NCI-H2029 treated with DMSO at 0.1 percent for 48 hours (cell line): ENCODE measurements at places on chromosomes 5 and 9.
A peak's percentile ranks its signal among the peaks of the same experiment; 100 is the strongest.

DNA sequence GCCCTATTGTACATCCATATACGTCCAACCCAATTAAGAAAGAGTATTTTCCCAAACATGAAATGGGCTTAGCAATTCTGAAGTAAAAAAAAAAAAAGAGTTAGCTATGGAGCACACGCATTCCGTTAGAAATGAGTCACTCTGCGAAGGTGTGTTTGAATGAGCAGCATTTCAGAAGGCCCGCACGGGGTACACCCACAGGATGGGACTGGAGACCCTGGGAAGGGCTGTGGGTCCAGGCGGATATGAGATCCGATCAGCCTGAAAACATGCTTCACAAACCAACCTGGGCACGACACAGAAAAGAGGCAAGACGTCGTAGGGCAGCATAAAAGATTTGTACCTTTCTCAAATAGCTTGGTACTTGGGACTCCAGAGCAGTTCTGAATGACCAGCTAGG lies 173.9 kb upstream of the KLF9 start:
- DNase-seq: no peak

- peak; percentile 40 for DNase-seq
Measured at GRCh38 chr5:36152324-36153297, 700 bp downstream of the SKP2 start.

DNA sequence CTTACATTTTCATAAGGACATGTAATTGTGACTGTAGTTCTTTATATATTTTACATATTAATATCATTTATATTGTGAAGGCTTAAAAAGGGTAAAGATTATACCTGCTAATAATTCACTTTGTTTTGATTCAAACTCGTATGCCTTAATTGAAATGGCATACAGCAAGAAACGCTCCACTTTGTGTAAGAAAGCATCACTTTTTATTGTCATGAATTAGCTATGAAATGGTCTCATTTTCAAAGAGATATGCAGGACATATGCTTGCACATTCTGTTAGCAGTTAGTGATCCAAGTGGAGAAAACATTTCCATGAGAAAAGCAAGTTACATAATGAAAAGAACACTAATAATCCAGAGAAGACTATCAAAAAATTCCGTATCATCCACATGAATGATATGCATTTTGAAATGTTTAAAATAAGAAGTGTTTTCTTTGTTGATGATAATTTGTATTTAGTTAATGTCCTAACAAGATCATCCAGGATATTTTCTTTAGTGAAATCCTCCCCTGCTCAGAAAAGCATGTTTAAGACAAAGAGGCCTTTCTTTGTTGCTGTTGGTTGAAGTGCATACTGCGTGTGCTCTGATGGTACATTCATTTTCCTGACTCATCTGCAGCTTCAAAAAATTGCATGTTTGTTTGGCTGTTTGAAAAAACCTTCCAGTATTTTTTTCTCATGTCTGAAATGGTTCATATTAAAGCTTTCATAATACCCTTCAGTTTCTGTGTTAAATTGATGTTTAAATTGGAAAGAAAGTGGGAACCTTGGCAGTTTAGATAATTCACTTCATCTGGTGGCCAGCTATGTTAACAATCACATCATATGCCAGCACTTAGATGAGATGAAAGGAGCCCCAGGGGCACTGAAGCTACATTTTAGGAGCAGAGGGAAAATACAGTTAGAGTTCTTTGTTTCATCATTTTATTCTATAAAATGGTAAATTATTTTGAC lies 242.2 kb downstream of the CSNK1G3 start:
- DNase-seq: no peak

DNA sequence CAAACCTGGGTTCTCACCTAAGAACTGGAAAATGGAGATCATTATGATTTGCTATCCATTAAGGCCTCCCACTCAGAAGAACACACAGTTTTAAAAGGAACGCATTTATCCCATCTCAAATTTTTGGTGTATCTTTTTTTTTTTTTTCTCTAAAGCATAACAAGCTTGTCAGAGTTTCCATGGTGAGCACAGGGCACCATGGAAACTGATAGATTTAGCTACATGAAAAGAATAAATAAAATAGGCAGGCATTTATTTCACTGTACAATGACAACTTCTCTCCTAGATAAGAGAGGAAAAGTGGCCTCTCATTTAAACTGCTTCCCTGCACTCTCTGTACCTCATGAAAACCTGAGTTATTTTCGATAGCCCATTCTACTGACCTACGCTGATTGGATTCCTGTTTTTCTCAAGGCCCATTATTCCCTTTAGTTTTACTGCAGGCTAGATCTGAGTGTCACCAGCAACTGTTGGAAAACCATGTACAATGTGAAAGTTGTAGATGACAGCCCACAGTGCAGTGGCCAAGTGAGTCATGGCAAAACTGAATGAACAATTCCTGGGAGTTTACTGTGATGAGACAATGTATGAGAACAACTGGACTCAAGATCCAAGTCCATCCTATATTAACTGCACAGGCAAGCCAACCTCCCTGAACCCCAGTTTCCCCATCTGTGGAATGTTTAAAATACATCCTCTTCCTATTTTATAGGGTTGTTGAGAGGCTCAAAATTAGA lies 4.3 kb upstream of the GDA start:
- DNase-seq: no peak

DNA sequence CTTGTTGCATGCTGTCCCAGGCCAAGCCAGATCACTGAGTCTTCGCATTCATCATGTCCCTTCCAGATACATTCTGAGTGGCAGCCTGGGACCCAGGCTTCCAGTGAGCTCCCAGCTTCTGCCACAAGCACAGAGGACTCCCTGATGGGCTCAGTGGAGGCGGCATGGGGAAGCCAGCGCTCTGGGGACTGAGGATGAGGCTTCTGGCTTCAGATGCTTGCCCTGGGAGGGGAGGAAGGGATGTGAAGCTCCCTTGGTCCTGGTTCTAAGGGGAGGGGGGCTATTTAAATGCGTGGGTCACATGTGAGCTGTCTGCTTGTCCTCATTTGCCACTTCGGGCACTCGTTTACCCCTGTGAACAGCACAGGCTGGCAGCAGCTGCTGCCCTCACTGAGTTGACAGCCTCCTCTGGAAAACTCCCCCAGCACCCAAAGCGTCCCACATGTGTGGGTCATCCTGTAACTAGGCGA lies 174.0 kb downstream of the NR3C1 start:
- no peak for DNase-seq

DNA sequence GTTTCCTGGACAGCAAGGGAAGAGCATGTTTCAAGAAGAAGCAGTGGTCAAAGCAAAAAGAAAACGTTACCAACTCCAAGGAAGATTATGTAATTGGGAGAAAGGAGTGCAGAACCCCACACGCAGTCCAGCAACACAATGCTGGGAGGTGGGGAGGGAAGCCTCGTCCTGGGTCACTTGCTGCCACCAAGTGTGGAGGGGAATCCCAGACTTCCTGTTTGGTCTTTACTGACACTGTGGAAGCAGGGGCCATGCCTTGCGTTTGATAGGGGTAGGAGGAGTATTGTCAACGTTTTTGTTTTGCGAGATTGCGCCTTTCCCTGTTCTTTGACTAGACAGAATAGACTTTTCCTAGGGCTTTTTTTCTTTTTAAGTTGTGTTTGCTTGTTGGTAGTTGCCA lies 421.0 kb downstream of the KDM4C start:
- no peak for DNase-seq

DNA sequence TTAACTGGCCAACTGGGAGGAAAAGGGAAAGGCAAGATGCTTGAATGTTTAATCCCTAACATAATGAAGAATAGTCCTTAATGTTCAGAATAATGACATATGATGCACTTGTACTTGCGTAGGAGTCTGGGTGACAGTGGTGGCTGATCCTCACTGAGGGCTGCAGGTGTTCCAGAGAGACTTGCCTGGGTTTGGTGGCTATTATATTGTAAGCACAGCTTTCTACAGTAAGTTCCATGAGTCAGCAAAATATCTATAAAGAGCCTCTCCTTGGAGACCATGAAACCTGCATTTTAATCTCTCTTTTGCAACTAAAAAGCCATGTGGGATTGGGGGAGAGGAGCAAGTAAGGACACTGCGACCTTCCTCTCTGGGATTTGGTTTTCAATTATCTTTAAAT lies 1.9 kb upstream of the NPR2 start:
- DNase-seq: no peak

DNA sequence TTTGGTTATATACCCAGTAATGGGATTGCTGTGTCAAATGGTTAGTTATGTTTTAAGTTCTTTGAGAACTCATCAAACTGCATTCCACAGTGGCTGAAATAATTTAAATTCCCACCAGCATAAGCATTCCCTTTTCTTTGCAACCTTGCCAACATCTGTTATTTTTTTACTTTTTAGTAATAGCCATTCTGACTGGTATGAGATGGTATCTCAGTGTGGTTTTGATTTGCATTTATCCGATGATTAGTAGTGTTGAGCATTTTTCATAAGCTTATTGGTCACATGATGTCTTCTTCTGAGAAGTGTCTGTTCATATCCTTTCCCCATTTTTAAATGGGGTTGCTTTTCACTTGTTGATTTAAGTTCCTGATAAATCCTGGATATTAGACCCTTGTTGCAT lies 435.7 kb upstream of the RIOK2 start:
- no peak for DNase-seq

GRCh38 chr5:138711811-138712210 lies 41.4 kb upstream of the CTNNA1 start:
- DNase-seq: no peak

DNA sequence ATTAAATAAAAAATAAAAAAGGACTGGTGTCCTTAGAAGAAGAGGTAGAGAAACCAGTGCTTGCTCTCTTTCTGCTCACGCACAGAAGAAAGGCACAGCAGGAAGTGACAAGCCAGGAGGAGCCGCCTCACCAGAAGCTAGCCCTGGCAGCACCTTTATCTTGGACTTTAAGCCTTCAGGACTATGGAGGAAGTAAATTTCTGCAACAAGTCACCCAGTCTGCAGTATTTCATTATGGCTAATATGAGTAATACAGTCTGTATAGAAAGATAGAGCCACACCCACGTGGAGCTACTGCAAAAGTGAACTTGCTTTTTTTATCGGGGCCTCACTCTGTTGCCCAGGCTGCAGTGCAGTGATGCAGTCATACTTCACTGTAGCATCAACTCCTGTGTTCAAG lies 68.4 kb downstream of the PDZD2 start:
- DNase-seq: no peak
